Muscle of leg (tissue), 16 donors: ENCODE measurements at places on chromosomes 4 and X. TPM values are rescaled to one million over a fixed set of nuclear protein-coding genes. Genes with fewer than 3 reads are reported as not detected.

Gene NAA11
- 0.24 TPM for polyA plus RNA-seq

Gene HEPH
- polyA plus RNA-seq = 12.1 TPM

DNA sequence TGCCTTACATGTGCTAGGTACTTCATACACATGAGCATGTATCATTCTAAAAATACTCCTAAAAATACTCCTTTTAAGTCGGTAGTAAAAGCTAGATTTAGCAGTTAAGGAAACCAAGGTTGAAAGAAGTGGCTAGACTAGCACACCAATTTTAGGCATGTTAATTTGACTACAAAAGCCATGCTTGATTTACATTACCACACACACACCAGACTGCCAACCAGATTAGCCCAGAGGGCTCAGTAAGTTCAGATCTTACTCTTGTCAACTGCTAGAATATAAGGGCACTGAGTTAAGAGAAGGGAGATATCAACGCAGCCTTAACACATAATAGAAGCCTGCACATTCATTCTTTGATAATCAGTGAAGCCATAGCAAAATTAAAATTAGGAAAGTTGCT is 117.9 kb downstream of the MID1IP1 start:
- no peak for DNase-seq

DNA sequence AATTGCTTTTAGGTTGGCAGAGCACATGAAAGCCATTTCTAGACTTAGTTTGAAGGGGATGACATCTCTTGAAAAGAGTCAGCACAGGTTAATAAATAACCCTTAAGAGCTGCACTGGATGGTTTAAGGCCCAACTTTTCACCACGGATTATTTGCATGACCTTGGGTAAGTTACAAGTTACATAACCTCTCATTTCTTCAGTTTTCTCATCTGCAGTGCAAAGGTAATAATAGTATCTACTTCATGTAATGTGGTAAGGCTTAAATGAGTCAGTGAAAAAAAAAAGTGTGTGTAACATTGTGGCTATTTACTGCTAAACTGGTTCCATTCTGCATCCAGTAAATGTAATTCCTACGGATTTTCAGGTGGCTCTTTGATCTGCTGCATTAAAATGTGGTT is 715.8 kb downstream of the CCSER1 start:
- DNase-seq = no peak

- DNase-seq = no peak
These were observed 17.0 kb downstream of the GPAT3 start for GRCh38 chr4:83552924-83553323.

GRCh38 chrX:153870791-153871360 is 15.1 kb downstream of the L1CAM start:
- DNase-seq = no peak

DNA sequence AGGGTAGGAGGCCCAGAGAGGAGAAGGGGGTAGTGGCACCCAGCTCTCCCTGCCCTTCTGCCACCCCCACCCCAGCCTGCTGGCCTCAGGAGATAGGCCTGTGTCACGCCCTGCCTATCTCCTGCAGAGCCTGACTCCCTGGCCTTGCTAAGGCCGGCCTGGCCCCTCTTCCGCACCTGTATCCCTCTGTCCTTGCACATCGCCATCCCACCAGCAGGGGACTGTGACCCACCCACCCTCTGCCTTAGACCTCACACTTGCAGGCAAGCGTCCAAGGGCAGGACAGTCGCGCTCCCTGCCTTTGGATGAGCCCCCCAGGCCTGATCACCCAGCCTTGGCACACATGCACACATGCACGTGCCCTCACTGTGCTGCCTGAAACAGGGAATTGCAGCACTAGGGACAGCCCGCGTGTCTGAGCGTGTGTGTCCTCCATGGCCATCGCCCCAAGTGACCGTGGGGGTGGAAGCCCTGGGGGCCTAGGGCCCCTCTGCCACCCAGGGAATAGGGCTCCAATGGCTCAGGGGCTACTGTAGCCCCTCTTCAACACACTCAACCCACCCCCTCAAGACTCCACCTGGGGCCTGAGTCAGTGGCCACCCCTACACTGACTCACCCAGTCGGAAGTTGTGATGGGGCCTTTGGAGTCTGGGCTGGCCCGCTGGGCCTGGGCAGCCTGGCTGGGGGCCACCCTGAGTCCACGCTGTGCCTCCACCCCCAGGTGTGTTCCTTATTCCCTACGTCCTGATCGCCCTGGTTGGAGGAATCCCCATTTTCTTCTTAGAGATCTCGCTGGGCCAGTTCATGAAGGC is 2.1 kb downstream of the SLC6A8 start:
- DNase-seq = no peak
